Natural killer cell (primary cell): ENCODE measurements at places on chromosomes 12 and 14.

GRCh38 chr12:53999559-54000115 lies 324 bp upstream of the HOXC9 start:
- DNase-seq: no peak

DNA sequence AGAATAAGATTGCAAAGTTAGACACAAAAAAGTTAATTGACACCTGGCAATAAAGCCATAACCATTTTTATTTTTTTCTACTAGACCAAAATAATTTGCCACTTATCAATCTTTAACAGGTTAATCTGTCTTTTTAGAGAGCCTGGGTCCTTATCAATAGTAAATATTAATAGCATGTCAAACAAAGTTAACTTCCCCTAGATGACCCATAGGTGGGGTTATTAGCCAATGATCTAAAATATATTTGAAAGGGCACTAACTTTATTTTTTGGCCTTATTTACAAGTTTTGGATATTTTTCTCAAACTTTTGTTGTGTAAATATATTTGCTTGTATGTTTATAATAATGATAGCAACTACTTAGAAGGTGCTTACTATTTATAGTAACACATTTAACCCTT lies 3.9 kb downstream of the ANKRD33 start:
- DNase-seq: no peak

GRCh38 chr12:18753481-18754123 lies 15.7 kb downstream of the CAPZA3 start:
- DNase-seq: no peak

GRCh38 chr12:9081667-9082427 lies 33.9 kb downstream of the A2M start:
- no peak for DNase-seq

- DNase-seq: no peak
These were observed 42.7 kb downstream of the ALX1 start for GRCh38 chr12:85322715-85323114.

DNA sequence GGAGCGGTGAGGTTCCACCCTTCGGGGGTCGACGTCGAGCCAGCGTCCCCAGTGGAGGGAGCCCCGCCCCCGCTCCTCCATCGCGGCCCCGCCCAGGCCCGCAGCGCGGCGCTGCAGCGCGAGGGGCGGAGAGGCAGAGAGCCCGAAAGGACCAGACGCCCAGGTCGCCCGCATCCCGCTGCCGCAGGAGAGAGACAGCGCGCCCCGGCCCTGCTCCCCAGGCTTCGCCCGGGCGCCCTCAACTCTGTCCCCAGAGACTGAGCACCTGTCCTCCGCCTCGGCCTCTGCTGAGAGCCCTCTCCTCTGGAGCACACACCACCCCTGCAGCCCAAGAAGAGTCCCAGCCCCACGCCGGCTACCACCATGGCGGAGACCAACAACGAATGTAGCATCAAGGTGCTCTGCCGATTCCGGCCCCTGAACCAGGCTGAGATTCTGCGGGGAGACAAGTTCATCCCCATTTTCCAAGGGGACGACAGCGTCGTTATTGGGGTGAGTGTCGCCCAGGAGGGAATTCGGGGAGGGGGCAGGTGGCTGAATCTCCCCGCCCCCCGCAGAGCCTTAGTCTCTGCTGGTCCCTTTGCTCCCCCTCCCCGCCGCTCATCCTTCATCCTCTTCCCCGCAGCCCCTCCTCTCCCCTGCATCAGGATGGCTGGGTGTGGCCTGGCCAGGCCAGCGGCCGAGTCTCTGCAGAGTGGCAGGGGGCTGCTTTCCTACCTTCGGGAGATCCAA lies at the start of gene KIF5A:
KIF5A (plus strand) TSS at position 136 of the 732 bp plus-strand sequence; CDS start at position 364, 228 bp downstream.
- DNase-seq: peak; percentile 76

DNA sequence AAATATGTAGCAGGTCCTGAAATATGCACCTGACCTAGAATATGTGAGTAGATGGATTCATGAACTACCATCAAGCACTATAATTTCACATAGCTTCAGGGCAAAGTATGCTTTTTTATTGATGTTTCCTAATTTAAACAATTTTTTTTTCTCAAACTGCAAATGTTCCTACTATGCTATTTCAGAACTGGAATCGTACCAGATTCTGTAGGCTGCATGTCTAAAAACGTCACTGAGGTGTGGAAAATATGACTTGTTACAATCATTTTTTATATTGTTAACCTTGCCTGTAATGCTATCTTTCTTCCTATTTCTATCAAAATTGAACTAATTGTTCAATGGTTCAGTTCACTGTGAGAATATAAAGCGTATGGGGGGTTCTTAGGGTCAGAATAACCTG lies 78.0 kb upstream of the RERGL start:
- DNase-seq: no peak

DNA sequence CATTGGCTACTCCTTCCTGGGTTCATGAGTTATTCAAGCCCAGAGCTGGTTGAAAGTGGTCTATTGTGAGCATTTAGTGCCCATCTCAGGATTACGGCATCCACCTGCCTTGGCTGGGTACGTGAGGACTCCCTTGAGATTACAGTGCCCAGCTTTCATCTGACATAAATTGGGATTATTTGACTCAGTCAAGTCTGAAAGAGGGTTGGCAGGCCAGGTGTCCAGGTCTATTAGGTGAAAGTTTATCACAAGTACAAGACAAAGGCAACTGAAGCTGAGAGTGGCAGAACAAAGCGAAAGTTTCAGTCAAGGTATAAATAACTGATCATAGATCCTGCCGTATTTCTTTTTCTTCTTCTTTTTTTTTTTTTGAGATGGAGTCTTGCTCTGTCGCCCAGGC lies 84.6 kb upstream of the ATF7IP start:
- no peak for DNase-seq

DNA sequence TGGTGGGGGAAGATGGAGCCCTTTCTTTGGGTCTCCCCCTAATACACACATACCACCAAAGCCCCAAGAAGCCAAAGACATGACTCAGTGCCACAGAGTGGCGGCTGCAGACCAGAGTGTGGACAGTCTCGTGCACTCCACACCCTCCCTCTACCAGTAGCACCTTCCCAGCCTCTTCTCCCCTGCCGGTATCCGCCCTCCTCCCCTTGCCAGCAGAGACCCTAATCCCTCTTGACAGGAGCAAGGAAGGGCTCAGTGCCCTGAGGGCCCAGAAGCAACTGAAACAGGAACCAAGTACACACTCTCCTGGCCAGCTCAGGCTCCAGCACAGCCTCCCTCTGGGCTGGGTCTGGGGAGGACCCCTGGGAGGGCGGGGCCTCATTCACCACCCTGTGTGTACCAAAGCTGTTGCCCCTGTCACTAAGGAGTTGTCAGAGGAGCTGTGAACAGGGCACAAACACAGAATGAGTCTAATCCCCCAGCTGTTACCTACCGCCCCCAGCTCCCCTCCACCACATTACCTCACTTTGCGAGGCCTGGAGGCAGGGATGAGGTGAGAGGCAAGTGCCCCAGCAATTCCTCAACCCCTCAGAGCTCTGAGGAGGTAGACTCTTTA lies 8.2 kb downstream of the SPRYD3 start:
- DNase-seq: no peak

- DNase-seq: no peak
These were observed 45.8 kb downstream of the MIA2 start for GRCh38 chr14:39279515-39279914.

DNA sequence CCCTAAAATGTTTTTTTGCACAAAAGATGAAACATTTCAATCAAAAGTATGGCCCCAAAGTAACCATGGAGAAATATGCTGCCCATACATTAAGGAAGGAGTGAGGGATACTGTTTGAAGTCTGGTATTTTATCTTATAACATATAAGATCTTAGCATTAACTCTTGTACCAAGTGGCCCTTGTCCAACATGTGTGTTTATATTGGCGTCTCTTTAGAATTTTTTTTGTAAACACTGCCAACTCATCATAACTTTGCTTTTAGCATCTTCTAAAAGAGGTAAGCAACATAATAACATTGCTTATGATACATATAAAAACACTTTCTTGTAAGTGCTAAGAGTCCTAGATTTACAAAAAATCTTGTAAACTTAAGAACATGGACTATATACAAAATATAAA lies 419.7 kb downstream of the ADAMTS20 start:
- DNase-seq: no peak

GRCh38 chr12:115785548-115785947 lies 491.9 kb downstream of the MED13L start:
- DNase-seq: no peak

DNA sequence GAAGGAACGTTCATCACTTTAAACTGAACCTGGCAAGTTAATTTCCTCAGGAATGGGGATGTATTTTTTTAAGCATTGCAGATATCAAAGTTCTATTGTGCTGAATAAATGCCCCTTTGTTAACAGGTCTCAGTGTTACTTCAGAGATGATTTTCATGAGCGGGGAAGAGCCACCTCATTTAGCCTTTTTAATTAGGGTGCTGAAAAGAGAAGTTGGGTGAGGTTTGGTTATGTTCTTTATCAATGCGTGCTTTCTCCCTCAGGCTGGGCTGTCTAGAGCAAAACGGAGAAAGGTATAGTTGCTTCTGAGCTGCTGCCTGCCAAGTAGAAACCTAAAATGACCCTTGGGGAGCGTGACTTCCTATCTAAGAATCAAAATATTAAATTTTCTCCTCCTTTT lies 8.0 kb upstream of the HIP1R start:
- no peak for DNase-seq

DNA sequence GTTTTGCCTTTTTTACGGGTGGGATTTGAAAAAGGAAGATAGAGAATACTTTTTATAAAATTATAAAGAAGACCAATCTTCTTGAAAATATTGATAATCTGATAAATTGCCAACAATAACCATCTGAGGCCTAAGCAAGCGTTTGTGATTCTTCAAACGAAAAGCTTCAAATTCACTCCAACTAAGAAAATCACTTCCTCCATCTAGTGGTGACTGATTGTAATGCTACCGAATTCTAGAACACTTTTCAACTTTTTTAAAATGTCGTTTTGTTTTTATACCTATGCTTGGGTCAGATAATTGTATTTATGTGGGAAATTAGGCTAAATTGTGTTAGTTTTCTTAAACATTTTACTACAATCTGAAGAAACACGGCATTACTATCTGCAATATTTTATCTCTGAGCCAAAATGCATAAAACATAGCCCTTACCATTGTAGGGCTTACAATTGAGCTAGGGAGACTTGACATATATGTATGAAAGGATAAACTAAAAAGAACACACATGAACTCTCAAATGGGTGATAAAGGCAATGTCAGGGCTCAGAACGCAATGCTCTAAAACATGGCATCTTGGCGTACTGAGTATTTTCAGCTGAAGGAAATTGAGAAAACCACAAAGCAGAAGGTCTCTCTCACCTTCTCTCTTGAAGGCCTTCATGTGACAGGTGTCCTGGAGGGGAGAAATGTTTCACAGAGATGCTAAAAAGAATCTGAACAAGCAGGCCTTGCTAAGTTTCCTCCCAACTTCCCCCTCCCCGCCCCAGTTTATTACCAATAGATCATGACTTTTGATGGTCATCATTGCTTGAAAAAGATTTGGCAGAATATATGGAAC lies 36.8 kb upstream of the G2E3 start:
- DNase-seq: no peak

GRCh38 chr14:90777830-90778485 lies 38.3 kb downstream of the TTC7B start:
- DNase-seq: no peak

GRCh38 chr14:75204116-75204515 lies 27.7 kb upstream of the TMED10 start:
- no peak for DNase-seq
